ENCODE measurements at places on chromosomes 3 and 15.
A peak's percentile ranks its signal among the peaks of the same experiment; 100 is the strongest.

- no peak for DNase-seq
Observed at GRCh38 chr3:155196131-155197021, 97.1 kb downstream of the STRIT1 start.

GRCh38 chr3:39989746-39990145, 180.3 kb downstream of the MYRIP start:
- DNase-seq = no peak

- no peak for DNase-seq
Observed at GRCh38 chr3:102176333-102177050, 258.3 kb upstream of the ZPLD1 start.

DNA sequence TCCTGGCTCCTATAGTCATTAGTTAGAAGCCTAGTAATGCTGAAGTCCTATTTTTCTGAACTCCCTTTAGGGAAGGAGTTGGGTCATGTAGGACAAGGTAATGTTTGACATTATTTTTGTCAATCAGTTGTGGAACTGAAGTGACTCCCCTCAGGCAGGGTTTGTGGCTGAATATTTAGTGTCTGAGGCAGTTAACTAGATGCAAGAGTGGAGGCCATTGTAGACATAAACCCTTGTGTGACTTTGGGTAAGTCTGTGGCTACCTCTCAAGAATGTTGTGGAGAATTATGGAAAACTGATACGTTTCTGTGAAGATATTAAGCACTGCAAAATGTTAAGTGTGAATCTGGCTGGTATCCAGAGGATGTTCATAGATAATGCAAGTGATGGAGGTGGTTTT, 125.2 kb upstream of the PHLDB2 start:
- DNase-seq = no peak

GRCh38 chr3:126911162-126912026, 71.5 kb upstream of the PLXNA1 start:
- no peak for DNase-seq

DNA sequence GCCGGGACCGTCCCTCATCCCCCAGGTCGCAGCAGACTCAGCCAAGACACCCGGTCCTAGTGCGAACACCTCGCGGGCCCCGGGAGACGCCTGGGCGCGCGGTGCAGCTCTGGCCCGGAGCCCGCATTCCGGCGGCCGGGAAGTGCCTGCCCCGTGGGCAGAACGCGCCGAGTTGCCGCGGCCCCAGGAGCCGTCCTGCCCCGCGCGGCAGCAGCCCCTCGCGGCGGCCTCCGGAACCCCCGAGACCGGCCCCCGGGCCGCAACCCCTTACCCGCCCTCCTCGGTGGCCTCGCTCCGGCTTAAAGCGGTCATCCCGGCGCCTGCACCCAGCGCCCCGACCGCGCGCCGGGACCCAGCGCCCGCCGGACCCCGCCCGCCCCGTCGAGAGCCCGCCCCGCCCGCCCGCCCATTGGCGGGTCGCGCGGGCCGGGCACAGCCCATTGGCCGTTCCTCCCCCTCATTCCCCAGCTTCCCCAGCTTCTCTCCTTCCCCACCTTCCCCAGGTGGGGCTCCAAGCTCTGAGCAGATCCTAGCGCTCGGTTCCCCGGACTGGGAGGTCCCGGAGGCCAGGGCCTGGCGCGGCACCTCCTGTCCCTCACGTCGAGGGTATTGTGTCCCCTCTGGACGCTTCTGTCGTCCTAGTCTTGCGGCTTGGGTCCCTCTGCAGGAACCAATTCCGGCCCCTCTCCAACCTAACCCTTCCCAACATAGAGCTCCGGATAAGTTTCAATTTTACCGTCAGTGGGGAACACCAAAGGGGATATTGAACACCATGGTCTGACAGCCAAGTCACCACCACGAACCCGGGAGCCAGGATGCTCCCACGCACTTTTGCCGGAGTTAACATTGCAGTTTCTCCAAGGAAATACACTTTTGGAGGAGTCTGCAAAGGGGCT, at the start of gene GRAMD2A:
TSS of gene GRAMD2A (minus strand) at position 328 of the 896 bp plus-strand sequence.
- peak; percentile 48 for DNase-seq
